ENCODE measurements at places on chromosomes 12 and 14.

DNA sequence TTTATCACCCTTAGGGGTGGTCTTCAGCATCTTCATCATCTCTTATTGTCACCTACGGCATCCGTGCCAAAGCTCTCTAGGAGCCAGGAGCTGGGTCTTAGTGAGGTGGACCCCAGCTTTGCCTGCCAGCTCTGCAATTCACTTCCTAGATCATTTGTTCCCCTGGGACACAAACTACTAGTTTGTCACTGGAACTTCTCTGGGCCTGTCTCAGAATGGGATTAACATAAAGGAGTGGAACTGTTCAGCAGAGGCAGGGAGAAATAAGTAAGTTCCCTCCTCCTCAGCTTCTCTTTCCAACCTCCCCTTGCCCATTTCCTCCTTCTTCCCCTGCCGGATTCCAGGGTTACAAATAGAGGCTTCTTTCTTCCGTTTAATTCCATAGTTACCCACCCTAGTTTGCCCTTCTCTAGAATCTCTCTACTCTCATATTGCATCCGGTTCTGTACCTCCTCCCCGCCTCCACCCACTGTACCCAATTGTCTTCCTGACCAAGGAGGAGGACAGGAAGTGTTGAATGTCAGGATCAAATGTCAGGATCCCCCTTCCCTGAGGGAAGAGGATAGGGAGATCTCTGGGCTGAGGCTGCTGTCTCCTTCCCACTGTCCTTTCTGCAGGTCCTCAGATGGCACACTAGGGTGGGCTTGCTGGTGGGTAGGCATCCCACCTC lies 25.0 kb downstream of the LARP4 start:
- DNase-seq = no peak

DNA sequence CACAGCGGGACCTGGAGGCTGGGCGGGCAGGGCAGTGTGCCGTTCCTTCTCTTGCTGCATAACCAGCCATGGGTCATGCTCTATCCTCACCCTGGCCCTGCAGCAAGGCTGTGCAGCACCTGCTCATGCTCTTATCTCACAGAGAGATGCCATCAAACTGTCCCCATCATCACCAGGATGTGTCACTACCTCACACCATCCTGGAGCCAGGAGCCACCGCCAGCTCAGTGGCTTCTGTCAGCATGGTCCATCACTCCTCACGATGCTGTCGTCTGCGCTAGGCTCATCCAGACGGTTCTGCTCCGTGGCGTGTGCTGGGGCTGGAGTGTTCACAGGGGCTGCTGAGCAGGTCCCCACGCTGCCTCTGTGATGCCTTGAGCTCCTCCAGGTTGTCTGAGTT lies 77.2 kb upstream of the DYNC1H1 start:
- DNase-seq = no peak

GRCh38 chr12:80299976-80300375 lies 144.1 kb upstream of the PTPRQ start:
- no peak for DNase-seq

- DNase-seq = peak; percentile 11
Measured at GRCh38 chr14:38824706-38825105, 278.3 kb downstream of the SEC23A start.

GRCh38 chr14:20841096-20841495 lies 38.5 kb upstream of the RNASE1 start:
- DNase-seq = no peak

DNA sequence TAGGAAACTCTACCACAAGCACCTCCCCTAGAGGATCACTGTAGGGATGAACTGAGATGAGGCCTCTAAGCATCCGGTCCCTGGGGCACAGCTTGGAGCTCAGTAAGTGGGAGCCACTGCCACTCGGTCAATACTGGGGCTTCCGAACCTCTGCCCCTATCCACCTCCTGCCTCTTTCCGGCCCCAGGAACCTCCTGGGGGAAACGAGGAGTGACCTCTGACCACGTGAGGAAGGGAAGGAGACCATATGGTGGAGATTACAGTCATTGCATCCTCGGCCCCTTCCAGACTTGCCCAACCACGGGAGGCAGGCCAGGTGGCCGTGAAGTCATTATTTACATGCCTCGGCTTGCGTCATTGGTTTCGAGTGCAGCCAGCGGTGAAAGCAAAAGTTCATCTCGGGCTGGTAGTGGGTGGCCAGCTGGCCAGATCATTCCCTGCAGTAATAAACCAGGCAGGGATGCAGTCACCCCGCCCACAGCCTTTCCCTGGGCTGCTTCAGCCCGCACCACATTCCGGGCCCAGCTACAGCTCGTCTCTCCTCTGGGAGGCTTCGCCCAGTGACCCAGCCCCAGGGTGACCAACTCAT lies 65.4 kb downstream of the C14orf132 start:
- peak; percentile 100 for DNase-seq

DNA sequence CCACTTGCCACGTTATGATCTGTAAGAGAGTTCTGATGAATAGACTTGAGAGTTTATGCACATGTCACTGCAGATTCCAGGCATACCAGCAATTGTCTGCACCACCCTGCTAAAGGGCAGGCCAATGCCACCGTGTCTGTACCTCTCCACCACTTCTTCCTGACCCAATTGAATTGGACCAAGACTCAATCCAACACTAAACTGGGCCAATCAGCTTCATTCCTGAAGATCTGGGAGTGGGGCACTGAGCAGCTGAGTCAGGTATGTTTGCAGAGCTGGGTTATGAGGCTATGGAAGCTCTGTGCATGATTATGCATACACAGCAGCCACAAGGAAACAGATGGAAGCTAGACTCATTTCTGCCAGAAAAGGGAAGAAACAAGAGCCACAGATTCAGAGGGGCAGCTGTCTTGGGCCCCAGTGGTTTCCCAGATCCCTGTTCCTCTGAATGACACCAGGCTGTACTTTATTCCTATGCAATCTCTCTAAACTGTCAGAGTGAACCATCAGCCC lies 28.0 kb downstream of the DAO start:
- no peak for DNase-seq

DNA sequence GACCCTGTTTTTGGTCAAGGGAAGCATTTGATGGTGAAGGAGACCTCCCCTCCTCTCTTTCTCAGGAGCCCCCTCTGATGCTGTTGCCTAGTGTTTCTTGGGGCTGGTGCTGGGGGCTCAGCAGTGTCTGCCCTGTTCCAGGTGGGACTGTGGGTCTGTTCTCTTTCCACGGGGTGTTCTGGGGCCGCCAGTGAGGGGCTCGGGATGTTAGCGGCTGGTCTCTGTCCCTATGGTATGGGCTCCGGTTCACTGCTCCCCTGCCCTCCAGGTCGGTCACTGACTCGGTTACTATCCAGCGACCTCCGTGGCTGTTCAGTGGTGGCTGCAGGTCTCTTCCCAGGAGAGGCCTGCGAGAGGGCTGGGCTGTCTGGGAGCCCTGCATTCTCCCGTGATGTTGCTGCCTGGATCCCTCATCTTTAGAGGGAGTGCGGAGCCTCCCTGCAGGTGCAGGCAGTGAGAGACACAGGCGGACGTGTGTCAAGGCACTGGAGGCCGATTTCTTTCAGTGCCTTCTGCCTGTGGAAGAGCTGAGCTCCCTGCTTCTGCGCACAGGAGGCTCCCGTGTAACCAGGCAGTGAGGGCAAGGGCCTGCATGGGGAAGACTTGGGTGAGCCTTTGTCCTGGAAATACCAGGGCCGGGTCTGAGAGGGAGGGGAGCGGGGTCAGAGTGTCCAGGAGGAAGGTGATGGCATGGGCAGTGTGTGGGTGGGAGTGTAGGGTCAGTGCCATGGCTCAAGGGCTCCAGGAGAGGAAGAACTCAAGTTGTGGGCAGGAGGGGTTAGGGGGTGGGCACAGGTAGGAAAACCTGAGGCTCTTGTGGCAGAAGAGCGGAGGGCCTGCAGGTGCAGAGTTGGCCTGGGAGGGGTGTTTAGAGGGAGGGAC lies 362.6 kb downstream of the TMEM121 start:
- no peak for DNase-seq

- peak; percentile 93 for DNase-seq
Measured at GRCh38 chr12:39490500-39491282, 47.8 kb upstream of the KIF21A start.

DNA sequence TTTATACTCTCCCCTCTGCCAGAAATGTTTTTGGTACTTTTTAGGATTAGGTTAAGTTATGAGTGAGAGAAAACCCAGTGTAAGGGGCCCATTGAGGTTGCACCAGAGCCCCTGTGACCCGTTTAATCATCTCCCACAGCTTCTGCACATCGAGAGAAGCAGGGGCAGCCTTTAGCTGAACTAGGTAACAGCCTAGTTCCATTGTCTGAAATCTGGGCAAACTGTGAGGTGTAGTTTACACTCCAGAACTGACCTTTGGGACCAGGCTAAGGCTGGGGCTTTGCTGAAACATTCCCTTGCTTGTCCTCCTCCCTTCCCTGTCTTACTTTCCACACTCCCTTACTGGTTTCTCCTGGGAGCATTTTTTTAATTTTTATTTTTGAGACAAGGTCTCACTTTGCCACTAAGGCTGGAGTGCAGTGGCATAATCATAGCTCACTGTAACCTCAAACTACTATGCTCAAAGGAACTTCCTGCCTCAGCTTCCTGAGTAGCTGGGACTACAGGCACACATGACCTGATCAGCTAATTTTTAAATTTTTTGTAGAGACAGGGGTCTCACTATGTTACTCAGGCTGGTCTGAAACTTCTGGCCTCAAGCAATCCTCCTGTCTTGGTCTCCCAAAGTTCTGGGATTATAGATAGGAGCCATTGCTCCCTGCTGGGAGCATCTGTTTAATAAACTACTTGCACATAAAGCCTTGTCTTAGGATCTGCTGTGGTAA lies 25.9 kb upstream of the DHRS2 start:
- no peak for DNase-seq

- no peak for DNase-seq
Measured at GRCh38 chr12:47714826-47715386, 9.1 kb upstream of the RPAP3 start.

DNA sequence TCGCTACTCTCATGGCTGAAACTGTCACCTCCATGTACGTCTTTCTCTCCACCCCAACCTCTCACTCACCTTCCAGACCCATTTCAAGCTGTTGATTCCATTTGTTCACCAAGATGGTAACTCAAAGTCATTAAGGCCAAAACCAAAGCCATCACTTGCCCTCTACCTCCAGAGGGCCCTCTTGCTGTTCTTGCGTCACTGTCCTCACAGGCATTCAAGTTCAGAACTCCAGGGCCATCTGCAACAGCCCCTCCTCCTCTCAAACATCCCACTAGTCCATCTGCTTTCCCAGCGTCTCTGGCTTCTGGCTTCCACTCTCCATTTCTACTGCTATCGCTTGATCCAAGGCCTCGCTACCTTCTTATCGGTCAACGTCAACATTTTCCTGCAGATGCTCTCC lies 74.5 kb downstream of the VWF start:
- DNase-seq = no peak

- no peak for DNase-seq
Measured at GRCh38 chr14:105357626-105358025, 40.7 kb upstream of the TEX22 start.

GRCh38 chr12:48901278-48901677 lies 24.0 kb downstream of the FKBP11 start:
- DNase-seq = peak; percentile 16

GRCh38 chr12:50258167-50258551 lies 25.2 kb downstream of the LIMA1 start:
- DNase-seq = no peak

GRCh38 chr12:16269946-16270345 lies 7.5 kb downstream of the SLC15A5 start:
- no peak for DNase-seq

GRCh38 chr12:29709054-29709453 lies 74.7 kb downstream of the TMTC1 start:
- DNase-seq = no peak

DNA sequence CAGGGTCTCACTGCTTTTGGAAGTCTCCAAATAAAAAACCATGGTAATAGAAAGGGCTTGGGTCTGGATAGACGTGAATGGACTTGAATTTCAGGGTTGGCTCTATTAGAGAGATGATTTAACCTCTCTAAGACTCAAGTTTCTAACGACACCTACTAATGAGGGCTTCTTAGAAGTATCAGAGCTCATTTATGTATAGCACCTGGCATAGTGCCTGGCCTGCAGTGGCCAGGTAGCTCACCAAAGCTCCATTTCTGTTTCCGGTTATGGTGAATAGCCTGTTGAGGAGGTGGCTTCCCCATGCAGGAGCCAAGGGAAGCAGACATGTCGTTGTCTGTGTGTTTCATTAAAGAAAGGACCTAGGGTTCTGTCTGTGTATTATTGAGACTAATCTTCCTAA lies 108.6 kb downstream of the ETV6 start:
- no peak for DNase-seq

DNA sequence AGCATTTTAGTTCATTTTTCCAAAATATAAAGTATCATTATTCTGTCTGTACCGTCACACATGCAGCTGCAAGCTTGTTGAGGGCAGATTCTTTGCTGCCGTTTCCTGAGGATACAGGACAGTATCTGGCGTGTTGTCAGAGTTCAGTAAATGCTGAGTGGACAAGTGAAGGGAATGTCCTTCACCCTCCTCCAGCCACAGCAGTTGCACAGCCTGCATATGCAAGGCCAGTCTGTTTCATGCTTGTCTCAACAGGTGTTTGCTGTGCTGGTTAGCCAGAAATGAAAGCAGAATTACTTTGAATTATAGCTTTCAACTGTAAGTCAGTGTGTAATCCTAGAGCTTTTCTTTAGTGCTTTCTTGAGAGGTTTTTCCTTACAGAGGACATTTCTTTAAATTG lies 36.5 kb downstream of the TDP1 start:
- DNase-seq = no peak

DNA sequence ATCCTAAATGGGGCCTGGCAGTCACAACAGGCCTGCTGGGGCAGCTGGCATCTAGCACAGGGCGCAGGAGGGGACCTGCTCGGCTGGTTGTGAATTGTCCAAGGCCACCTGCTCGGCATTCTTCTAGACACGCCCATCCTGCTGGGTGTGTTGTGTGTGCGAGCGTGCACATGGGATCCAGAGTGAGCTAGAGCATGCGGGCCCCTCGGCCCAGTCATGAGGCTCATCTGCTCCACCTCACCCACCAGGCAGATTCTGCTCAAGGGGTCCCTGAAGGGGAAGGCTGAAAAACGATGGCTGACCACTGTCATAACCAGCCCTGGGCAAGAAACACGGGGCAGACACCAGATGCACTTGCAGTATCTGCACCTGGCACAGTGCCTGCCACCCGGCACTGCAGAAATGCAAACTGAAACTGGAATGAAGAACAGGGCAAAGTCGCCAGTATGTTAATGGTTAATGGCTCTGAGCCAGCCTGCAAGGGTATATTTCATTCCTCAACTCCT lies 31.8 kb downstream of the MAX start:
- no peak for DNase-seq

- no peak for DNase-seq
Measured at GRCh38 chr12:120759591-120760348, 34.1 kb downstream of the ACADS start.

GRCh38 chr14:87271331-87271730 lies 721.7 kb downstream of the GALC start:
- DNase-seq = no peak

Measured in HCEC 1CT (cell line).